Right cardiac atrium (tissue), 5 donors: ENCODE measurements at places on chromosomes 5 and 9.

- no peak for DNase-seq
These were observed 93.7 kb downstream of the HOMER1 start for GRCh38 chr5:79420248-79420647.

- no peak for DNase-seq
These were observed 449.2 kb upstream of the ACTBL2 start for GRCh38 chr5:57931807-57932206.

GRCh38 chr5:122120957-122121356, 8.4 kb upstream of the ZNF474 start:
- no peak for DNase-seq

- no peak for DNase-seq
These were observed 141.0 kb downstream of the CARTPT start for GRCh38 chr5:71860048-71860447.

DNA sequence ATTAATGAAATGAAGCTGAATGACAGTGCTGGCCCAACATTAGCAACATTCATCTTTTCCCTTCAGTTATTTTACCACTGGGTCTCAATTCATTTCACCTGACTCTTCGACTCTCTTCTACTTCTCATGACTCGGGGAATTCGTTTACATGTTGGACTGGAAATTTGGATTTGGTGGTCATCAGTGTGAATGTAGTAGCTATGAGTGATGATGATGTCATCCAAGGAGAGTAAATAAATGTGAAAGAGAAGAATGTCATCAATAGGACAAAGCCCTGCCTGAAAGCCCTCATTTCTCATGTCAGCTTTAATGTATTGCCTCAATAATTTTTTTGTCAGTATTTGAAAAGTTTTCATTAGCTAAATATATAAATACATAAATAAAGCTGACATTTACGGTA, 21.9 kb upstream of the CFAP95 start:
- no peak for DNase-seq

DNA sequence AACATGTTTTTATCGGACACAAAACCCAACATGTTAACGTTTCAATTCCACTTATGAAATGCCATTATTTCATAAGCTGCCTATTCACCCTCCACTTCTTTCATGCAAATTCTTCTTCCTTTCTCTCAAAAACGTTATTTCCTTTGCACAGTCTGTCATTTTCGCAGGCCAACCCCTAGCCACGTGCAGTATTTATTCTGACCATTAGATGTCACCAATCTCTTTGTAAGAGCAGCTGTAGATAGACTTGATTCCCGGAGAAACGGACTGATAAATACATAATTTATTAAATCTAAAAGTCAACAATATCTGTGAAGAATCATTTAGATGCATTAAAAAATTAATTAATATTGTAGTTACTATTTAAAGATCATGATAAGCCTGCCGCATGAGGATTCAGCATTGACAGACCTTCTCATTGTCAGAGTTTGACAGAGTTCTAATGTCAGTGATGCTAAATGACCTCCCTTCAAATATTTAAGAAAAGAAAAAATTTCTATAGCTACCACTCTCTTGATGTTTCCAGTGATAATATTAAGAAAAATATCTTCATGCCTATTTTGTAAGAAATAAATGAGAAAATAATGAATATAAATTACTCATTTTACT, 933.6 kb downstream of the CDH12 start:
- no peak for DNase-seq

DNA sequence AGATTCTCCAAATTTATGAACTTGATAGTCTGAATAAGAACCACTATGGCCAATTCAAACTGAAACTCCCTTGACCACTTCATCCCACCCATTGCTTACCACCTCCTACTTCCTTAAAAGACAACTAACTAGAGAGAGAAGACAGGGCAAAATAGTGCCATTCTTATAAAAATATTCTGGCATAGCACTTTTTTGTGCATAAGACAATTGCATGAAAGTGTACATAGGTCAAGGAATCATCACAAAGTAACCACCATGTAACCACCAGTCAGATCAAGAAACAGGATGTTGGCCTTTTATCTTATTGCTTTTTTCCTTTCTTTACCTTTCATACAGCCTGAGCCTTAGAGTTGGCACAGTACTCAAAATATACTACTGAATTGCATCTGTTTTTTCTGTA, 8.1 kb upstream of the ARSB start:
- no peak for DNase-seq

DNA sequence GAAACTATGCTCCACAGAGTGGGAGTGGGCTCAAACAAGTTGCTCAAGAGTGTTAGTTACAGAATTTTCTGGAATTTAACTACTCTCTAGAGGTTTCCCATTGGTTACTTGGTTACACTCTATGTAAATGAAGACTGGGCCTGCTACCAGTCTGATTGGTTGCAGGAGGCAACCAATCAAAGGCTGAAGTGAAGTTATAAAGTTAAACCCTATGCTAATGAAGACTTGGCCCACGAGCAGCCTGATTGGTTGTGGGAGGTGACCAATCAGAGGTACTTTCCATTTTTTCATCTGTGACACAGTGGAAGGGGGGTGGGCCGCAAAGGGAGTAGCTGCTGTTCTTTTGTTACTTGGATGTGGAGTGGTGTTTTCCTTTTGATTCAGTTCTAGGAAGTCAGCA, 69.4 kb downstream of the CACNA1B start:
- no peak for DNase-seq

DNA sequence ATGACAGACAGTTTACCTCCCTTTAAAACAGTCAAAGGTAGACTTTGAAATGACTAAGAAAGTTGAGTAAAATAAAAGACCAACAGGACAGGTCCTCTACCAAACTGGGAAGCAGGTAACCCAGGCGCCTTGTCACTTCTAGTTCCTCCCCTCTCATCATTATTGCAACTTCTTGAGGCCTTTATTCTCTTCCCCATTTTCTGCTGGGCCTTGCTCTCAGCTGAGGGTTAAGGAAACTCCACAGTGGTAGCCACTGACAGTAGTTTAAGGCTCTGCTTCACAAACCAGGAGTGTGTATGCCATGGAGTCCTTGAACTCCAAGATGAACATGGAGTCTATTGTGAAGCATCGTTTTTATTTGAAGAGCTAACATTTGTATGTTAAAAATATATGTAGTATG, 36.9 kb upstream of the TCERG1 start:
- no peak for DNase-seq

- no peak for DNase-seq
These were observed 2.2 kb downstream of the LMX1B start for GRCh38 chr9:126615791-126616447.

DNA sequence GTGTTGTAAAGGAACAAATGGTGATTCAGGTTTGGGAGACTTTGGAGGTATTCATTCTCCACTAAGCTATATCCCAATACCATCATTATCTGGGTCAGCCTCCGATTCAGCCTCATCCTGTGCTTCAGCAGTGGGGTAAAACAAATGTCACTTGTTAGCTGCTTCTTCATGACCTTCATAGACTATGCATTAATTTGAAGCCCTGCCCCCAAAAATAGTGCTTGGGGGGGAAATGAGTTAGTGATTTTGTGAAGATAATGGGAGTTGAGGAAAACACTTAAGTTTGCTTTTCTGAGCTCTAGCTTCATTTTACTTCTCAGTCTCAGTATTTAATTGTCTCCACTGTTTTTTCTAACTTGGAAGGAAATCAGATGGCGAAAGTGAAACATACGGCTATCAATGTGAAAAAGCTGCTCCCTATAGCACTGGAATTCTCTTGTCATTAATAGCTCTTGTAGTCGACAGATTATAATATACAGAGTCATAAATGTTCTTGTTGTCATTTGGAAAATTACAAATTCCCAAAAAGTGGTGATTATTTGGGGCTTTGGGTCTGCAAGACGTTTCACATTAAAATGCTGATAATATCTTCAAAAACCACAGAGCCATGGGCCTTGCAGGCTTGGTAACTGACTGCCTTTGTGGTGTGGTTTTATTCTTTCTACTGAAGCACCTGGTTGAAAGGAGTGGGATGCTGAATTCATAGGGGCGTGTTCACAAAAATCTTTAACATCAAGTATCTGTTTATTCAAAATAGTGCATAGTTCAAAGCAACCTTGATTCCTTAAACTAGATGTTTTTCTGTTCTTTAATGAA, 40.0 kb downstream of the PIK3R1 start:
- DNase-seq: no peak

DNA sequence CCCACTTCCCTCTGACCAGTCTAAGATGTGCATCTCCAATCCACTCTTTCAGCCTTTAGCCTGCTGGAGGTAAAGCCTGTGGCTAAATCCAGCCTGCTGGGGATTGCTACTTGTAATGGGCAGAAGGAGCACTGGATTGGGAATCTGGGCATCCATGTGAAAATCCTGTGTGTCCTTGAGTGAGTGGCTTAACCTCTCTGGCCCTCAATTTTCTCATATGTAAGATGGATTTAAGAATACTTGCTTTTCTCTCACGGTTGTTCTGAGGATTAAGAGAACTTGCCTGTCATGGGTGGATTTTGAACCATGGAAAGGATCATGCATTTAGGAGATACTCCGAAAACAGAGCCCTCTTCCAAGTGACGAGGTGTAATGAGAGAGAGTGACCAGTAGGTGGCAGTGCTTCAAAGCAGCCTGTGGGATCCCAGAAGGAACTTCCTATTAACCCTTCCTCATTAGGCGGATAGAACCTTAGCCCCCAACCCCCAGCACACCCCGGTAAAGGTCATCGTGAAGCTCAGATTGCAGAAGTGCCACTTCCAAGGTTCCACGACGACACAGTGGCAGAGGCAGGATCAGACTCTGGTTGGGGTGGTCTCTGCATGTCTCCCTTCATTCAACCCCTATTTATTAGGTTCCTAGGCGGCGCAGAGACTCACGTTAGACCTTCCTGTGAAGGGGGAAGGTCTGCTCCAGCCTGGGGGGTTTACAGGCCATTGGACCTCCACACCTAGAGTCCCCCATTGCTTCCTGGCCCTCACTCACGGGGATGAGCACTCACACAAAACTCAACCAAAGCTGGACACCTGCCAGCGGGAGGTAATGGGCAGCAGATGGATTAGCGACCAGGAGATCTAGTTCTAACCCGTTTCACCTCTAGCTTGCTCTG, 68.7 kb upstream of the ZNF618 start:
- peak; percentile 38 for DNase-seq

DNA sequence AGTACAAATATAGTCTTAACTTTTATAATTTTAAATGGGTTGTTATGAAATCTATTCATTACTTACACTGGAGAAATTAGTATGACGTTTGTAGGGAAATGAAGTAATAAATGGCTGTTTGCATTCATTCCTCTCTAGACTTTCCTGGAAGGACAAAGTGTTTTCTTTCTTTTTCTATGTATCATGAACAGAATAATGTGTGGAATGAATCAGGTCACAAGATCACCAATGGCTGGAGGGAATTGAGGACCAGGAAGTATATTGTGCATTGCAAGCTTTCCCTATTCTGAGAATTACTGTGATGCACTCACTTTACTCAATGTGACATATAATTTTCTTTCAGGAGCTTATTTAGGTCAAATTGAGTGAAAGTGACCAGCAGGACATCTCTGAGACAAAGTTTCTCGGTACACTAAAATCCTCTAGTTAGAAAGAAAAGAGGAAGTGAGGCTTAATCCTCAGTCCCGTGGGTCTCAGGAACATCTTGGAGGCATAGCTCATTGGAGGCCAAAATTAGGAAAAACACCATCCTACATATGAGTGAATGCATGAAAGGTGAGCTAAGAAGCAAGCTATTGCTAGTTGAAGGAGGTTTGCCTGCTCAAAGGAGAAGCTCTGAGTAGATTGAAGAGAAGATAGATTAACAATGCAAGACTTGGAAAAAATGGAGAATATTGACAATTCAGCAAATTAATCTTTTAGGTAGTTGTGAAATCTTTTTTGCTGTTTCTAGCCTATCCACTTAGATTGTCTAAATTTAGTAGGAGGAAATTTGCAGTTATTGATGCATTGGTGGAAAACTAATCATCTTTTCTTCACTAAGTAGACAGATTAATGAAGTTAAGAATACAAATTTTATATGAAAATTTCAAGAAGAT, 28.0 kb downstream of the ERAP2 start:
- no peak for DNase-seq

DNA sequence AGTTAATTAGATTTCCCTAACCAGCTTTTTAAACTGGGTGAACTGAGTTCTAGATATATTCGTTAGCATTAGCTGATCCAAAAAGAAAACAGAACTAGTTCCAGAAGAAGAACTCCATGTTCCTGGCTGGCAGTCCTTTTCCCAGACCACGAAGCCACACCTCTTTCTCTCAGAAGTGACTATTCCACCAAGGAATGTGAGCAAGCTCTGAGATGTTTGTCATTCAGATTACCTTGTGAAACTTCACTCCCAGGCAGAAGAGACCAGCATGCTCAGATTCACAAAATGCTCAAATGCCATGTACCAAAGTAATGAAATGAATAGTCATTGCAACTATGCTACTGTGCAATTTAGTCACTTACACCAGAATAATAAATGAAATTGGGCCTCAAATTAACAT, 4.4 kb upstream of the SSBP2 start:
- DNase-seq: peak; percentile 69

DNA sequence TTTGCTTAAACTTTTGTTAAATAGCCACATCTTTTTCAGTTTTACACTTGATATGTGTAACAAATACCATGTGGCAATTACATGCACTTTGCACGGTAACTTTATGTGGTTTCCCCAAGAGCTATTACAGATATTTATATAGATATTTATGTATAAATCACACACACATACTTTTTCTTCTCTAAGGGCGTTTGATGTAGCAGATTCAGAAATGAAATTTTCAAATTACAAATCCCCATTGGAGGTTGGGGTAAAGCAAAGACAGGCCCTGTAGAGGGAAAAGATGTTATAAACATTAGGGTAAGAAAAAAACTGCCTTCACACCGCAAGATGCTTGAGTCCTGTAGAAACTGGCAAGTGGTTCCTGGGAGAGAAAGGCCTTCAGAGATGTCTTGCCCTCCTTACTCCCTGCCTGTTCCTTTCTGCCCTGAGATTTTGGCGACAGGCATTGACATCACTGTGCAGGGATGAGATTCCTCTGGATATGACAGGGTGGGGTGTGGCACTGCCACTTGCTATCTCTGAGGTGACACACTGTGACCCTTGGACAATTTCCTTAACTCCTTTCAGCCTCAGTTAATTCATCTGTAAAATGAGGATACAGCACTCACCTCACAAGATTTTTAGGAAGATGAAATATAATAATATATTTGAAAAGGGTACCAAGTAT, 177.9 kb upstream of the TUT7 start:
- no peak for DNase-seq

GRCh38 chr9:97310023-97310422, 2.6 kb downstream of the CCDC180 start:
- DNase-seq: no peak

- DNase-seq: no peak
These were observed 23.4 kb downstream of the CYFIP2 start for GRCh38 chr5:157289164-157289819.

DNA sequence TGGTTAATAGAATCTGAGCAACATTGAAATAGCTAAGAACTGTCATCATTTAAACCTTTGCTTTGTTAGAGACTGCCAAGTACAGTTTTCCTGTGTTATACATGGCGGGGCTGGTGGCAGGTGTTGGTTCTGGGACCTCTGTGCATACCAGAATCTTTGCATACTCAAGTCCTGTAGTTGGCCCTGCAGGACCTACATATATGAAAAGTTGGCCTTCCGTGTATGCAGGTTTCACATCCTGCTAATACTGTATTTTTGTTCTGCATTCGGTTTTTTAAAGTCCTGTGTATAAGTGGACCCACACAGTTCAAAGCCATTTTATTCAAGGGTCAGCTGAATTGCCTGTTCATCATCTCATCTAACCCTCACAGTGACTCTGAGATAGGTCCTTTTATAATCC, 36.4 kb downstream of the LARP1 start:
- no peak for DNase-seq
